ENCODE measurements at places on chromosomes 5 and 9.

DNA sequence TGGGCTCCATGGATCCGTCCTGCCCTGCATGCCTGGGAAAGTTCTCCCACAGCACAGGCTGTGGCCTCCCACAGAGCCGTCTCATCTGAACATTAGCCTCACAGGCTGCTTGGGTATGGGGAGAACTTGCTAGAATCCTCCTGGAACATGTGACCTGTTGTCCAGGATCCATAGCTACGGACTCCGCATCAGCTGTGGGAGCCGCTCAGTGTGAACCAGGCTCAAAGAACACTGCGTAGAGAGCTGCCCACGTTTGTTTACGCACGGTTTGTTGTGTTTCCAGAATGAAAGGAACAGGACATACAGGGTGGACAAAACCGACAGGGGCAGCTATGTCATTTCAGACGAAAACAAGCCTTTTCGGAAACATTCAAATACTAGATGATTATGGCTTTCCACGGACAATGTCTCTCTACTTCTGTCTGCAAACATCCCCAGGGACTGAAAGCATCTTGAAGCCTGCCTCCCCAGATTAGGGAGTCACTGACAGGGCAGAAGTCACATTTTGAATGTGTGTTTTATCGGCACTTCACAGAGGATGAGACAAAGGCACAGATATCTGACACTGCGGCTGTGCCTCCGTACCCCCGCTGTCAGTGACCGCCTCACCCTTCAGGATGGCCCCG, 390.3 kb downstream of the GADD45G start:
- DNase-seq: no peak

- no peak for DNase-seq
These were observed 31.1 kb downstream of the RPS23 start for GRCh38 chr5:82246960-82247574.

DNA sequence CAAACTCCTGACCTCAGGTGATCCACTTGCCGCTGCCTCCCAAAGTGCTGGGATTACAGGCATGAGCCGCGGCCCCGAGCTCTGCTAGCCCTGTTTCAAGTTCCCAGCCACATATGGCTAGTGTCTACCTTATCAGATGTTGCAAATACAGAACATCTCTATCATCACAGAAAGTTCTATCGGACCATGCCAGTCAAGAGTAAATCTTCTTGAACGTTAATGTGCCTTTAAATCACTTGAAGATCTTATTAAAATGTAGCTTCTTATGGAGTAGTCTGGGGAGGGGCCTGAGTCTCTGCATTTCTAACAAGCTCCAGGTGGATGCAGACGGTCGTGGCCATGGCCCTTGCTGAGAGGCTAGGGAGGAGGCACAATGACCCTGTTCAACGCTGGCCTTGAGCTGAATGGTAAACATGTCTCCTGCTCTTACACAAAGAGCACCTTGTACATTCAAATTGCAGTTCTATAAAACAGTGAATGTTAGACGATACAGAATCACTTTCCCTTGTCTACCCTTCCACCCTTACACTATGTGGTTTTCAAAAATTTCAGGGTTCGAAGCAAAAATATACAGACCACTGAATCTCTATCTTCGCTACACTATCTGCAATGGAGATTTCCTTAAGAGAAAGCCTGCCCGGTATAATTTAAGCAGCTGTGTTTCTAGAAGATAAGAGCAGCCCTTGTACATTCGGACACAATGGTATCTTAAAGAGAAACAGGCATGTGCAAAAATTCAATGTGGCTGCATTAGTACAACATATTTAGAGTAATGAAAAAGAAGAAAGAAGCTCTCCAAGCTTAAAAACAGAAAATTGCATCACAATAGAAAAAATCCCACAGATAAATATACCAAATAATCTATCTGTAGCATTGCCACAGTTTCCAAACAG, 114.1 kb downstream of the FRMD3 start:
- no peak for DNase-seq

GRCh38 chr5:109453251-109453650, 43.5 kb upstream of the PJA2 start:
- no peak for DNase-seq

DNA sequence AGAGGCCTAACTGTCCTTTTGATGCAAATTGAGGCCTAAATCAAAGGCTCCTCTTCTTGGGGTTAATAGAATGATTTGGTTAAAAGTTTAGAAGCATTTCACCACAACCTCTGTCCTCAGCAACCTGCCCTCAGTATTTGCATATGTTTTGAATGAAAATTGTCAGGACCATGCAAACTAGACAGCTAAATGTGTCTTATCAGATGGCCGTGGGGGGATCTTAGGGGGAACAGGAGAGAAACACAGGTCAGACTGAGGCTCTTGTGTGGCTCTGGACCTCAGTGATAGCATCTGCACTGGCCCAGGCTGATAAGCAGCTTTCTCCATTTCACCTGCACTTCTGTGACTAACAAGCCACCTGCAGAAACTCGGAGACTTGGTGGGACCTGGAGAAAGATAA, 49.0 kb downstream of the FOXI1 start:
- no peak for DNase-seq

GRCh38 chr9:93112116-93112863, 16.3 kb downstream of the CARD19 start:
- DNase-seq: no peak

DNA sequence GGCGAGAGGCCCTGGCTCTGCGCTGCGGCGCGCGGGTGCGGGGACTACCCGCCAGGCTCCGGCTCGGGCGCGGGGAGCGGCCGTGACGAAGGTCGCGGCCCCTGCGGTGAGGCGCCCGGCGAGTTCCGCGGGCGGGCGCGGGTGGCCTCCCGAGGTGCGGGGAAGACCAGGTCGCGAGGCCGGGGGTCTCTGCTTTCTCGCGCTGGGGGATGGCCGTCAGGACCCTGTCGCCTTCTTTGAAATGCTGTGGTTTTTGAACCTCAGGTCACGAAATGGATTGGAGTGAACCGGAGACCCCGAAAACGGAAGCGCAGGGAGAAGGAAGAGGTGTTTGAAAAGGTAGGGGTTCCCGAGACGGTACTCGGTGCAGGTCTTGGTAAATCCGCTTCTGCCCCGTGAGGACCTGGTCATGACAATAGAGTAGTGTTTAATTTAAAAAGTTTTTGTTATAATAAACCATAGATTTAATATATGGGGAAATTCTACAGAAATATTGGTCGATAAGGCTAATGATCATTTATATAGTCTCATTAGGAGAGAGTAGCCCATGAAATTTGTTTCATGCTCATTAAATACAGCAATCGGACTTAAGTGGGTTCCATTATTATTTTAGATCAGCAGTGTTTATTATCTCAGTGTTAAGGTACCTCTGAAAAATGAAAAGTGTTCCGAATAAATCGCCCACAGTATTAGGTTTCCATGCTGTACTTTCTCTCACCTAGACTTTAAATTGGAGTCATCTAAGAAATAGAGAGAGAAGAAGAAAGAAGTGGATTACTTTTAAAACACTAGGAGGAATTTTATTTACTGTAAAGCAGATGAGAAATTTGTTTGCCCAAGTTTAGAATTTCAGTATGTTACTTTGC, 279.0 kb downstream of the AOPEP start:
- no peak for DNase-seq

- DNase-seq: no peak
These were observed 32.1 kb downstream of the SEMA4D start for GRCh38 chr9:89465726-89466308.

GRCh38 chr5:137832416-137832815, 35.2 kb upstream of the MYOT start:
- DNase-seq: no peak

DNA sequence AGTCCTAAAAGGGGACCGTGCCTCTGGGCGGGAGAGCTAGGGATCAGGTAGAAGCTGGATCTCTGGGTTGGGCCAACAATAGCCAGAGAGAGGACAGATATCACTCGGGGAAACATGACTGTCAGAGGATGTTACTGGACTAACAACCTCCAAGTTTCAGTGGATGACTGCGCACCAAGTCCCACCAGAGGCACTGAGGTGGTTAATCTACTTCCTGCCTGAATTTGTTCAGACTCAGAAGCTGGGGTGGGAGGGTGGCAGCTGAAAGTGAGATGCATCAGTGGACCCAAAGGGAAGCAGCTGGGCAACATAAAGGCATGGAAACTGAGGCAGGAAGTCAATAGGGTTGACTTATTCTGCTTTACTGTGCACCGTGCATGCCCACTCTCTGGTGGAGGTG, 130.1 kb upstream of the SLC44A1 start:
- DNase-seq: no peak

All from NCI-H510A (cell line).